ENCODE measurements at places on chromosomes 7 and 10.

- DNase-seq: no peak
These were observed 47.6 kb upstream of the MGMT start for GRCh38 chr10:129419397-129419796.

DNA sequence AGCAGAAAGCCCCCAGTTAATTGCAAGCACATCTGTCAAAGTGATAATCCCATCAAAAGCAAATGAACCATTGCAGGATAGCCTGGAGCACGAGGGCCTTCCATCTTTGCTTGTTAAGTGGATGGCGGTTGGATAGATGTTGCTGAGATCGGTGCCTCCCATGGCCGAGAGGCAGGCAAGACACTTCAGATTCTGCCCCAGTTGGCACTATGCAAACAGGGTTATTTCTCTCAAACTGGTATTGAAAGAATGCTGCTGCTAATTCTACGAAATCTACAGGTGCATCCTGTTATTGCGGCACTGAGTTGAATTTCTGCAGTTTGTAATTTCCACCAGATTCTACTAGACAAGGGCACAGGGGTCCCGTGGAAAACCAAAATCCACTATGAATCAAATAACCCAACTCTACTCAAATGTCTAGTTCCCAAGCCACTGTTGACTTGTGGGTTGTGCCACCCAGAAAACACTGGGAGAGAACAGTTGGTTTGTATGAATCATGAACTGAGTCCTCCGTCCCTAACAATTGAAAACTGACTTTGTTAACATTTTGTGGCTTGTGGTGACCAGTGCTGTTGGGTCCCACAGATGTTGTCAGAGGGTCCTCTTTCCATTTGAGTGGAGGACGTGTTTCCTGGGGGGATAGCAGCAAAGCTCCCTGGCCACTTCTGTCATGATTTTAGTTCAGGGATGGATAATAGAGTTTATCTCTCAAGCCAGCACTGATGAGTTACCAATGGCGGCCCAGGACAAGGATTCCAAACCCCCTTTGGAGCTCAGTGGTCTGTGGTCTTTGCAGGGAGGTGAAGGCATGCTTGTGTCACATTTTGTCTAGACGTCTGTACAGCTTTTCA is 7.1 kb upstream of the IL2RA start:
- DNase-seq: peak; percentile 73

GRCh38 chr10:58919927-58920654 is 256.4 kb upstream of the PHYHIPL start:
- DNase-seq: no peak

DNA sequence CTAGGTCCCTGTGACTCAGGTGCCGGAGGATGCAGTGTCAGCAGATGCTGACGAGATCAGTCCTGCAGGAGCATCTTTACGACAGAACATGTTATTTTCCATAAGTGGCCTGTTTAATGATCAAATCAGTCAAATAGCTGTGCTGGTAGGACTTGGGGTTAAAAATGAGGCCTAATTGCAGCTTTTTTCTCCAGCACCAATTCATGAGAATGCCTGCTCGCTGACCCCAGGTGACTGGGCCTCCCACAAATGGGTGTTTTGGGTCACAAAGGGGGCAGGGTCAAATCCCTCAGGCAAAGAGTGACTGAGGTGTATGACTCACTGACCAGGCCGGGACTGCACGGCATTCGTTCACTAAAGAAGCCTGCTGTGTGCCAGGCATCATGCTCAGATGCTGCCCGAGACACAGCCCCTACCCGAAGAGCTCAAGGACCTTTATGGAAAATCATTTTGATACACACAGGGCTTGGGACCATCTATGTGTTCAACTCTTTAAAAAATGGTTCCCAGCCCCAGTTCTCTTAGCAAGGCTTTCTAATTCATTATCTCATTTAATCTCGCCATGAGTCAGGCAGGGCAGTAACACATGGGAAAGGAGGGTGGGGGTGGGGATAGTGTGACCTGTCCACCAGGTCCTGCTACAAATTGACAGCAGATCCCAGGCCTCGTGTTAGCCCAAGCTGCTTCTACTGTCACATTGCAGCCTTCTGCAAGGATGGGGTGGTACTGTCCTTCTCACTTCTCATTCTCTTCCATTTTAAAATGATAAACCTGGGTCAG is 21.1 kb downstream of the ZNF775 start:
- DNase-seq: no peak

GRCh38 chr7:96959135-96959534 is 46.2 kb upstream of the DLX6 start:
- no peak for DNase-seq

DNA sequence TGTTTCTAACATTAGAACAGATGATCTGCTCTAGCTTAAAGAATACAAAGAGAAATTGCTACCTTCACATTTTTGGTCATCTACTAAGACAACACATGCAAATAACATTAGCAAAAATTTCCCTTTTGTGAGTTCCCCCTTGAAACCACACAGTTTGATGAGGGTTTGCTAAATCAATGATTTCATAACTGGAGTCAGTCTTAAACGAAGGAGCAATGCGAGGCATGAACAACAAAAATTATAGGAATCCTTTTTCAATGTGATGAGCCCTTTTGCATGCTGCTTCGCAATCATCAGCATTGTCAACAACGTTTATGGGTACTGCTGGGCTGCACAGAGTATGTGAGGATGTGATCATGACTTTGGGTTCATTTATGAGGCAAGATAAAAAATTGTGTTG is 286.4 kb downstream of the C7orf25 start:
- no peak for DNase-seq

DNA sequence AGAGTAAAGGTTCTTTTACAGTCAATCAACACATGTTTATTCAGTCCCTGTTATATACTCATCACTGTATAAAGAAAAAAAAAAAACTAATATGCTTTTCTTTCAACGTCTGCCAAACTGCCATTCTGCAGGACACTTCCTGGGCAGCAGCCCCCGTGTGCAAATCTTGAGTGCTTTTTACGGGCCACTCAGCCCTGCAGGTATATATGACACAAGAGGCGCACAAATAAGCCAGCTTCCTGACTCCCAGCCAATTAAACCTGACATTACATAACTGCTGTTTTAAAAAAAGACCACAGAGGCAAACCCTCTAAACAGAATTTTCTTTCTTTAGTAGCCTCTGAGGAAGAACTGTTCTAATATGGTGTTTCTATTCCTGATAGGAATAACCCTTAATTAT is 263.0 kb upstream of the NEBL start:
- DNase-seq: no peak

Data from NB4 (cell line).